ENCODE measurements at places on chromosomes 6 and 20.

- peak; percentile 66 for DNase-seq
Observed at GRCh38 chr6:82084324-82084920, 163.1 kb downstream of the IBTK start.

- DNase-seq, result no peak
Observed at GRCh38 chr6:13941902-13942301, 17.1 kb downstream of the RNF182 start.

DNA sequence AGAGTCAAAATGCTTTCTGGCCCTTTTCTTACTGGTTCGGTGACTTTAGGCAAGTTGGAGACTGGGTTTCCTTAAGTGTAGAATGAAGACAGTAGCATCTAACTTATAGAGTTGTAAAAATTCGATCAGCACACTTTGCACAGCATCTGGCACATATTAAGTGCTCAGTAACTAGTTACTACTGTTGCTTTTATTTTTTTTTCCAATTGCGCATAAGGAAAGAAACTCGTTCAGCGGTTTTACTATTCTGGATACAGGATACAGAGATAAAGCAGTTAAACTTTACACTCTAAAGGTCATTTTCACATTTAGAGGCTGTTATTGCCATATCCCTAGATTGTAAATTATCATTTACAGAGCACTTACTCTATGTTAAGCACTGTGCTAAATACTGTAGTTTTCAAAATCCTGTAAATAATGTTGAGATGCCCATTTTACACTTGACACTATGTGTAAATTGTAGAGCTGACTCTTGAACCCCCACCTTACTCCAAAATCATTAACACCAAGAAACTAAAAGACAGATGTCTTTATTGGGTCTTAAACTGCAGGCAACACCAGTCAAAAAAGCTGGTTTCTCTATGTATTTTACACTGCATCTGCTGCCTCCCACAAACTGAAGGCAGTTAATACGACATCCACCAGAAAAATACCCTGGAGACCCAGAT lies 886 bp downstream of the ROMO1 start:
- no peak for DNase-seq

DNA sequence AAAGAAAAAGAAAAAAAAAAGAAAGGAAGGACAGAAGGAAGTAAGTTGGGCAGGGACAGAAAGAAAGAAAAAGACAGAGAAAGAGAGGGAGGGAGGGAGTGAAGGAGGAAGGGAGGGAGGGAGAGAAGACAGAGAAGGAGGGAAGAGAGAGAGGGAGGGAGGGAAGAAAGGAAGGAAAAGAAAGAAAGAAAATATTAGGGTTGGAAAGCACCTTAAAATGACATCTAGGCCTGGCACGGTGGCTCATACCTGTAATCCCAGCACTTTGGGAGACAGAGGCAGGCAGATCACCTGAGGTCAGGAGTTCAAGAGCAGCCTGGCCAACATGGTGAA lies 33.2 kb downstream of the FASTKD5 start:
- DNase-seq, result no peak

- no peak for DNase-seq
Observed at GRCh38 chr6:150288456-150288855, 80.4 kb upstream of the IYD start.

DNA sequence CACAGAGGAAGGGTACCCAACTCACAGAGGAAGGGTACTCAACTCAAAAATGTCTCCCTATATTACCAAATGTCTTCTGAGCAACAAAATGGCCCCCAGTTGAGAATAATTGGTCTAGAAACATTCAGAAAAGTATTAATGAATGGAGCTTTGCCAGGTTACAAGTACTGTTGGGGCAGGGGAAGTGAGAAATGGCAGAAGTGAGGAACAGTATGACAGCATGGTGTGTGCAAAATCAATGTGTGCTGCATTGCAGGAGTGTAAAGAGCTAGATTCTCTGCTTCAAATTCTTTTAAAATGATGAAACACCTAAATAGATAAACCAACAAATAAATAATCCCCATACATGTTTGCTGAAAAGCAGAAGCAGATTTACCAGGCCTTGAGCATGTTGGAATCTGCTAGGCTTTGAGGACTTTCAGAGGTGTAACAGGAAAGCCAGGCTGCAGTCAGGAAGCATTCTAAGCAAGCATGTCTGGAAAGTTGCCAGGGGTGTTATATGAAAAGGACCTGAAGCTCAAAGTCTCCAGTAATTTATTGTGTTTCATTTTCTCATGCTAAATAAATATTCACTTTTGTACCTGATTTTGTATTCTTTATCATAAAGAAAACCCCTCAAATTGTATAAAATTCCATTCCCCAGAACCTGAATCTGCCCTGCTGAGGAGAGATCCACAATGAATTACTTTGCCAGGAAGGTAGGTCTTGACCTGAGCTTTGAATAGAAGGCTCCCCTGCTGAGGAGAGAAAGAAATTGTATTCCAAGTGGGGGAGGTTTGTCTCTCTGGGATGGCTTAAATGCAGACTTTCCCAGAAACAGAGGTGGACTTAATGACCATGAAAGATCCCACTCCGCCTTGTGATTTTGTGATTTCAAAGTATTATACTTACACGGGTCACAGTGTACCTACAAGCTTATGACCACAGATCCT lies 265.0 kb upstream of the MARCKS start:
- DNase-seq, result no peak

DNA sequence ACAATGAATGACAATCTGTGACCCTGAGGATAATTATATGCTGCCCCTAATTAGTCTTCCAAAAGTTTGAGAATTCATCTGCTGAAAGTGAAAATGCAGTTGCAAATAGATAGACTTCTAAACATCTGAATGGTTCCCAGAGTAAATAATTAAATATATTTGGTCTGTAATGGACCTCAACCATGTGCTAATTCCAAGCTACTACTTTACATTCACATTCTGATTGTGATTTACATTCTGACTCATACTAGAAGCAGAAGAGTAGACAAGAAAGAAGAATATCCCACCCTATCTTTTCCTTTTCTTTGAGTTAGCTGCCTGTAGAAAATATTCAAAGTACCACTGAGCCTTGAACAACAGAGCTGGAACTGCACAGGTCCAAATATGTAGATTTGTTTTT lies 80.8 kb downstream of the PTPRK start:
- DNase-seq, result no peak

DNA sequence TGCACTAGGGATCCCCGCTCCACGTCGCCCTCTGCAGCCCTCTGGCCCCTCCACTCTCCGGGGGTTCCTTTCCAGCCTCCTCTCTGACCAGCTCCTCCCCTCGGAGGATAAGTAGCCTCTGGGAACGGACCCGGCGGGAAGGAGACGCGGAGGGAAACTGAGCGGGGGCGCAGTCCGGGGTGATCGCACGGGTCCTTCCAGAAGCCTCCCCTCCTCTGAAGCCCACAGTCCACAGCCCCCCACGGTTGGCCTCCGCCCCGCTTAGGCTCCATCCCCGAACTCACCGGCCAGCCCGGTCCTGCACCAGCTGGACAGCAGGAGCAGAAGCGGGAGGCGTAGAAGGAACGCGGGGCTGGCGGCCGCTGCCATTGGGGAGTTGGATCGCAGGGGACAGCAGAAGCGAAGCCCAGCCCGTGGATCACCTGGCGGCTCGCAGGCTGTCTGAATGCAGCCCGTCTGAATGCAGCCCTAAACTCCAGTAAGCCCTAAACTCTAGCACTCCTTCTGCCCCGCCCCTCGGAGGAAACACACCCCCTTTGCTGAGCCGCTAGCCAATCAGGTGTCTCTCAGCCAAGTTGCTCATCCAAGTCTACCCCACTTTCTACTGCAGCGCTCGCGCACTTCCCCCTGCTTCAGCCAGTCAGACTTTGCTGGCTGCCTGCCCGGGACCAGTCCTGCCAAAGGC lies at the start of gene RAET1G:
Gene RAET1G (minus strand): TSS at position 480 of the 685 bp plus-strand sequence. CDS start 111 bp downstream, at position 369.
- peak; percentile 85 for DNase-seq

DNA sequence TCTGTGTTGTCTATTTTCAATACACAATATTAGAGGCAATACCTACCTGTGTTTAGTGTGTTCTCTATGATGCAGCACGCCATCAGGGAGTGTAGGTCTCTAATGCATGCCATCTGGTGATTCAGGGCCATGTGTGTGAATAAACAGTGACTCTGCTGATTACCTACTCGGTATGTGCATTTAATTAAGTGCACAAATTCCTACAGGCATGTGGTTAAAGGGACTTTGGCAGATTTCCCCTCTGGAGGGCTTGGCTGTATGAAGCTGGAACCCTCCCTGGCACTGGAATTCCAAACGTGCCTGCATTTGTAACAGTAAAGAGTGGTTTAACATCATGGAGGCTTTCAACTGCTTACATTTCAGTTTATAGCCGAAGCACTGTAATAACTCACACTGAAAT lies 401.5 kb upstream of the SASH1 start:
- no peak for DNase-seq

DNA sequence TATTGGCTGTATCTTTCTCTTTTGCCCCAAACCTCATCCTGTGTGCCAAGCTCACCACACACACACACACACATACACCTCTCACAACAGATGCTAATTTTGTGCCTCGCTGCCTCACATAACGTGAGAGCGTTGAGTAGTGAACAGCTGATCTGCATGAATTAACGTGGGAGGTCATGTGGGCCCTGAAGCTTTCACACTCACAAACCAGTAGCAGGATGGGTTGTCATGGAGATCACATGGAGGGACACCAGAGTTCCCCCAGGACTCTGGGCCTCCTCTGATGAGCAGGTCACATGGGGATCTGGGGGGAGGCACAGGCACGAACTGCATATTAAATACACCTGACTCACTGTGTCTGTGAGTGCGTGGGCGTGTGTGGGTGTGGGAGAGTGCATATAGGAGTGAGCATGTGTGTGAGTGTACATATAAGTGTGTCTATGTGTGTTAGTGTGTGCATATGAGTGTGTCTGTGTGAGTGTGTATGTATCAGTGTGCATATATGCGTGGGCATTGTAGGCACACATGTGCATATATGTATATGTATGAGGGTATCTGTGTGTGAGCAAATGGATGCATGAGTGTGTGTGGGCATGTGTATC lies 62.7 kb upstream of the SULF2 start:
- no peak for DNase-seq

GRCh38 chr6:144497650-144498049 lies 212.5 kb downstream of the UTRN start:
- DNase-seq, result no peak

DNA sequence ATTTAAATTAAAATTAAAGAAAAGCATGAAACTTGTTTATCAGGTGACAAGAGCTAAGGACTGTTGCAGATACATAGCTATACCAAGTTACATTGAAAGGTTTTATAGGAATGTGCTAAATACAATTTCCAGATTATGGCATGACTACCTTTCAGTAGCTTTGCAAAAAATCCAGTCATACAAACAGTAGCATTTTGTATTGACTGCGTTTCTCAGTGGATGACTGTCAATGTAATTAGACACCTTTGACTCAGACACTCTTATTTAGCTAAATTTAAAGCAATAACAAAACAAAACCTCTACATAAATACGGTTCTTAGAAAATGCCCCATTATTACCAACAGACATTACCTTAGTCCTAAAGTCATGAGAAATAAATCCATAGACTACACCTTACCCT lies 275.8 kb upstream of the RUNX2 start:
- DNase-seq, result no peak

- DNase-seq, result no peak
Observed at GRCh38 chr6:129860908-129861665, at the start of gene TMEM244. TMEM244 (minus strand) TSS chr6:129861315; CDS start chr6:129861188, 127 bp downstream.

DNA sequence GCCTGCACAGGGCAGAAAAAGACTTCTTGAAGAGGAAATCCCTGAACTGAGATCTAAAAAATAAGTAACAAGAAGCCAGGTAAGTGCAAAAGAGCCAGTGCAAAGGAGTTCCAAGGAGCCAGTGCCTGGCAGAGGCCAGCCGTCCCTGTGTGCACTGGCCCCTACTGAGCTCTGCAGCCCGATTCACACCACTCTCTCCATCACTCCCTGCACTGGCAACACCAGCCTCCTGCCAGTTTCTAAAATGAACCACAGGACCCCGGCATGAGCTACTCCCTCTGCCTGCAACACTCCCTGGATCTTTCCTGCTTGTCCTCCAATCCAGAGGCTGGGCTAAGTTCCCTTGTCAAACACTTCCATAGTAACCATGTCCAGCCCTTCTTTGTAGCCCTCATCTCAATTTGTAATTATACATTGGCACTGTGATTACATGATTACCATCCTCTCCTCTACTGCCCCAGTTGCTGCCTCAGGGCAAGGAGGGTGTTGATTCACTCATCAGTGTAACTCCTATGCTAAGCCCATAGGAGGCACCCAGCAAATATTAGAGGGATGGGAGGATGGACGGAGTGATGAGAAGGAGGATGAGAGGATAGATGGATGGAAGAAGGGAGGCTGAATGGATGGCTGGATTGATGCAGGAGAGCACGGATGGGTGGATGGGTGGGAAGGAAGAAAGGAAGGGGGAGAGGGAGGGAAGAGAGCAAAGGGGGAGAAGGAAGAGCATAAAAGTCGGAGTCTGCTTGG lies 49.3 kb downstream of the SIRPA start:
- DNase-seq, result no peak

DNA sequence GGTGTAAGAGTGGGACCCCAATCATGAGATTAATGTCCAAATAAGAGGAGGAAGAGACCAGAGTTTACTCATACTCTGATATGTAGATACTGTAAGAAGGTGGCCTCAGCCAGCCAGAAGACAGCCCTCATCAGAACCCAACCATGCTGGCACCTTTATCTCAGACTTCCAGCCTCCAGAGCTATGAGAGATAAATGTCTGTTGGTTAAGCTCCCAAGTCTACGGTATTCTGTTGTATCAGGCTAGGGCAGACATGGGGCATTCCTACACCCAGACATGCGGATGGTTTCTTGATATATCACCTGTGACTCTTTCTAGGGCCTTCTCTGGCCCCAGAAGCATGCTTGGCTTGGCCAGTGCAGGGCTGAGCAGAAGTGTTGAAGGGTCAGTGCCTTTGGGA lies 247.4 kb upstream of the RIN2 start:
- no peak for DNase-seq

DNA sequence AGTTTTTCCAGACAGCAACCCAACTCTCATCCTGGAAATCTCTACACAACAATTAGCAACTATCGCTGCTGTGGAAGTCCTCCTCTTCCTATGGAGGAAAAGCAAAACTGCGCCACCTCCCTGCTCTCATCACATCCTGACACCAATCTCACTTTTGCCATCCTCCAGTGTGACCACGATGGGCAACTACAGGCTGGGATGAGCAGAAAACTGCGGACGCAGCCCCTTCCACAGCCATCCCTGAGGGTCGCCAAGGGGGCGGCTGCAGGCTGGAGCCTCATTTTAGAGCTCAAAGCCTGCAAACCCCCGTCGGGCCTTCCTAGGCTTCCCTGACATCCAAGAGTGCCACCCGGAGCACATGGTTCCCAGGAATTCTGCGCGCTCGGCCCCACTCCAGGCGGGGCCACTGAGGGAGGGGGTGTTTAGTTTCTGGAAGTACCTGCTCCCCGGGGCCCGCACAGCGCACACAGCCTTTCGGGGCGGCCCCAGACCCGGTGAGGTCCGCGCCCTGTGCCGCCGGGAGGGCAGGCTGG lies 1.2 kb downstream of the TCFL5 start:
- peak; percentile 62 for DNase-seq

- DNase-seq, result peak; percentile 26
Observed at GRCh38 chr6:154682633-154683125, 50.5 kb upstream of the SCAF8 start.

GRCh38 chr20:53826597-53827291 lies 233.1 kb upstream of the ZNF217 start:
- DNase-seq, result no peak

Data from NCI-H526 (cell line).